WTC11 (cell line): ENCODE measurements at places on chromosomes 6 and 20. TPM values are rescaled to one million over a fixed set of nuclear protein-coding genes. Genes with fewer than 3 reads are reported as not detected.
A peak's percentile ranks its signal among the peaks of the same experiment; 100 is the strongest.

- no peaks in the 10 kb centered on the region for H3K4me1 ChIP-seq
- H3K27me3 ChIP-seq = no peaks in the 10 kb centered on the region
- H3K4me3 ChIP-seq = no peak overlapping the region
- no peak overlapping the region for H3K27ac ChIP-seq
- no peak for DNase-seq
Observed at GRCh38 chr20:4780245-4780644, 58.5 kb downstream of the PRND start.

The POU5F1 gene
- total RNA-seq = 2,735 to 3,160 TPM (median 3,135 TPM) in 3 replicates

DNA sequence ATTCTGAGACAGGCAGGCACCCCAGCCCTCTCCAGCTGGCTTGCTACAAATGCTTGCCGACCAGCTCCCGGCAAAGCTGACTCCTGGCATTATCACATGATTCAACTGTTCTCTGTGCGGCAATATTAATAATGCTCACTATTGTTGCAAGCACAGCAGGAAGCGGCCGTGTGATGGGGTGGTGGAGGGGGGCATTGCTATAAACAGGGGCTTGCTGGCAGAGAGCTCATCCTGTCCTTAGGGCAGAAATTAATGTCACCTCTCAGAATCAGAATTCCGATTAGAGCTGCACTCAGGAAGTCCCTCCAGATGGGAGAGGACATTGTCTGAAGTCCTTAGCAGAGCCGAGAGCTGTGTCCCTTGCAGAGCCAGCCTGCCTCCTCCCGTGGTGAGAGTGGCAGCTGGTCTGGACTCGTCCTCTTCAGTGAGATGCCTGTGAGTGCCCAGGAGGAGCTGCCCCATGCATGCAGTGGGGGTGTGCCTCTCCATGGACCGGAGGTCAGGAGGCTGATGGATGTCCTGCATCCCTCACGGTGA is 162.5 kb downstream of the CDH4 start:
- DNase-seq = no peak
- peaks cover 40% of the 10 kb centered on the region for H3K27me3 ChIP-seq
- H3K36me3 ChIP-seq = no peaks in the 10 kb centered on the region

GRCh38 chr6:102340311-102340710 is 946.8 kb downstream of the GRIK2 start:
- no peaks in the 10 kb centered on the region for H3K27me3 ChIP-seq
- H3K27ac ChIP-seq = no peak overlapping the region
- no peak for DNase-seq
- H3K4me3 ChIP-seq = no peak overlapping the region
- no peaks in the 10 kb centered on the region for H3K4me1 ChIP-seq
- no peaks in the 10 kb centered on the region for H3K36me3 ChIP-seq

GRCh38 chr6:142045380-142046278 is 87.1 kb upstream of the GJE1 start:
- no peaks in the 10 kb centered on the region for H3K36me3 ChIP-seq
- no peak overlapping the region for H3K27ac ChIP-seq
- no peak overlapping the region for H3K4me3 ChIP-seq

The FAM209B gene
- 0.64 to 1.7 TPM (median 0.68 TPM) in 3 replicates for total RNA-seq

- no peaks in the 10 kb centered on the region for H3K36me3 ChIP-seq
- peak overlapping the region; percentile 86 for H3K27ac ChIP-seq
- DNase-seq = peak; percentile 72
Observed at GRCh38 chr6:157982102-157982562, 469 bp downstream of the SYNJ2 start.

GRCh38 chr6:132166526-132167051 is 215.4 kb upstream of the CCN2 start:
- no peaks in the 10 kb centered on the region for H3K36me3 ChIP-seq
- no peak for DNase-seq
- peaks cover 21% of the 10 kb centered on the region for H3K27me3 ChIP-seq
- no peak overlapping the region for H3K27ac ChIP-seq

DNA sequence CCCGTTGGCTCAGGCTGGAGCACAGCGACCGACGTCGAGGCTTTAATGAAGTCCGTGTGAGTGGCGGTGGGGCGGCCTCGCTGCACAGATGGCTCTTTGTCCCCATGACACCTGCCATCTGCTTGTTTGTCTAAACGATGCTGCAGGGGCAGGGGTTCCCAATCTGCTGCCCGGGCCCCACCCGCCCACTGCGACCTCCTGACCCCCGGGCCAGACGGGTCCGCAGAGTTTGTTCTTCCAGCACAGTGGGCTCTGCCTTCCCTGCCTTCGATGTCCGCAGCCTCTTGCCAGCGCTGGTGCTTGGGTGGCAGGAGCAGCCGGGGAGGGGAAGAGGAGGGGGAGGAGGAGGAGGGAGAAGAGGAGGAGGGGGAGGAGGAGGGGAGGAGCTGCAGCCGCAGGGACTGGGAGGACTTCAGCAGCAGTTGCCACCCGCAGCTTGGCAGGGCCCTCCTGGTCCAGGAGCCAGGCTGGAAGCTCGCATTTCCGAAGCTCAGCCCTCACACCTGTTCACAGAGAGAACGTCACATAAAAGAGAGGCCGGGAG is 210.0 kb downstream of the DLL1 start:
- H3K27me3 ChIP-seq = no peaks in the 10 kb centered on the region; the same call in 1 of the 2 replicates
- no peaks in the 10 kb centered on the region for H3K4me1 ChIP-seq
- DNase-seq = no peak
- H3K4me3 ChIP-seq = no peak overlapping the region

The PGBD1 gene
- total RNA-seq = 6.8 to 7.5 TPM (median 6.9 TPM) in 3 replicates

DNA sequence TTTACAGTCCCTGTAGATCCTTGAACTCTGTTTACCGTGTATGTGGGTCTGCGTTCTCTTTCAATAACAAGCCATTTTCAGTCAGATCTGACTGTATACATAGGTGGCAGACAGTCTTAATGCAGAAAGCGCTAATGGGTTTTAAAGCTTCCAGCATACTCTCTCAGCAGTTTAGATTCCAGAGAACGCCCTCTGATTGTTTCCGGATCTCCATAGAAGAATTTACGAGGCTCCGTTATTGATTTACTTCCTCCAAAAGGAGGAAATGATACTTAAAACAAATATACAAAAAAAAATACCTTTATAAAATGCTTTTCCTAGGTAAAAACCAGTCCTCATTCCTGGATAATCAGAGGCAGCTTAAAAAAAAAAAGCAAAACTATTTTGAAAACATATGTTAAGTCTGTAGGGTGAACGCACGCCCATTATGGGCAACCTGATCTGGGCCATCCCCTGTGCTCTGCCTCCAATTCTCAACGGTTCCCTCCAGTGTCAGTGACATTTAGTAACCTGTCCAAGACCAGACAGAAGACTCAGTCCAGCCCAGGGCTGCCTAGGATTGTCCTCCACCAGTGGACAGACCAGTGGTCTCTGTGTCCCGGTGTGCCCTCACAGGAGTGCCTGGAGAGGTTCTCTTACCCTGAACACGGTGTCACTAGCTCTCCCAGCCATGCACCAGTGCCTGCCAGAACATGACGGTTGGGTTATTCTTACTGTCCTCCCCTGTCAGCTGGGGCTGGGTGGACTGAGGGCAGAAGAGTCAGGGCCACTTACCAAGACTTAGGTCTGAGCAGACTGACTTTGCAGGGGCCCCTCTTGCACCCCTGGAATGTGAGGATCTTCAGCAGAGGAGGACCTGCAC is 217.3 kb downstream of the ARID1B start:
- H3K36me3 ChIP-seq = no peaks in the 10 kb centered on the region
- DNase-seq = no peak
- peak overlapping the region; percentile 67 for H3K27ac ChIP-seq
- no peaks in the 10 kb centered on the region for H3K27me3 ChIP-seq
- peaks cover 54% of the 10 kb centered on the region for H3K4me1 ChIP-seq

GRCh38 chr20:41004531-41005360 is 23.9 kb upstream of the TOP1 start:
- DNase-seq = no peak
- H3K4me1 ChIP-seq = peaks cover 21% of the 10 kb centered on the region
- peaks cover 14% of the 10 kb centered on the region for H3K36me3 ChIP-seq
- no peak overlapping the region for H3K27ac ChIP-seq

- DNase-seq = no peak
- H3K4me1 ChIP-seq = peaks cover 23% of the 10 kb centered on the region
- no peak overlapping the region for H3K27ac ChIP-seq
- no peak overlapping the region for H3K4me3 ChIP-seq
Observed at GRCh38 chr6:160895562-160895961, 96.0 kb upstream of the MAP3K4 start.

DNA sequence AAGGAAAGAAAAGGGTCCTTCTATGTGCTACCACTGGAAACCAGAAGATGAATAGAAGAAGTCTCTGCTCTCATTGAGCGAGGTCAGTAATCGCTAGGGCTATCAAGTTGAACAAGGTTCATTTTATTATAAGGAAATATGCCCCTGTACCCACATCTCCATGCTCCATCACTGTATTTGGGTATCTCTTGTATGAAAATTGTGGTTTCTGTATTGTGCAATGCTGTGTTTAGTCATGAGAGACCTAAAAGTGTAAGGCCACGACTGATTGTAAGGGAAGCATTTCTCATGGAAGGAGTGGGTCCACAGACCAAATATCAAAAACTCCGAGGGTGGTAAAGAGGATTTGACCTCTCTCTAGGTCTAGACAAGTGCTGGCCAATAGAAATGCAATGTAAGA is 3.6 kb upstream of the HS3ST5 start:
- H3K4me3 ChIP-seq = no peak overlapping the region
- H3K4me1 ChIP-seq = peaks cover 22% of the 10 kb centered on the region
- H3K36me3 ChIP-seq = peaks cover 14% of the 10 kb centered on the region
- H3K27me3 ChIP-seq = no peaks in the 10 kb centered on the region
- no peak overlapping the region for H3K27ac ChIP-seq

GRCh38 chr6:161200610-161201370 is 73.1 kb downstream of the AGPAT4 start:
- H3K27ac ChIP-seq = peak overlapping the region; percentile 35; the same call in 1 of the 2 replicates
- no peaks in the 10 kb centered on the region for H3K27me3 ChIP-seq
- DNase-seq = no peak

The DHX16 gene
- total RNA-seq = 27.3 to 32.2 TPM (median 30.6 TPM) in 3 replicates

DNA sequence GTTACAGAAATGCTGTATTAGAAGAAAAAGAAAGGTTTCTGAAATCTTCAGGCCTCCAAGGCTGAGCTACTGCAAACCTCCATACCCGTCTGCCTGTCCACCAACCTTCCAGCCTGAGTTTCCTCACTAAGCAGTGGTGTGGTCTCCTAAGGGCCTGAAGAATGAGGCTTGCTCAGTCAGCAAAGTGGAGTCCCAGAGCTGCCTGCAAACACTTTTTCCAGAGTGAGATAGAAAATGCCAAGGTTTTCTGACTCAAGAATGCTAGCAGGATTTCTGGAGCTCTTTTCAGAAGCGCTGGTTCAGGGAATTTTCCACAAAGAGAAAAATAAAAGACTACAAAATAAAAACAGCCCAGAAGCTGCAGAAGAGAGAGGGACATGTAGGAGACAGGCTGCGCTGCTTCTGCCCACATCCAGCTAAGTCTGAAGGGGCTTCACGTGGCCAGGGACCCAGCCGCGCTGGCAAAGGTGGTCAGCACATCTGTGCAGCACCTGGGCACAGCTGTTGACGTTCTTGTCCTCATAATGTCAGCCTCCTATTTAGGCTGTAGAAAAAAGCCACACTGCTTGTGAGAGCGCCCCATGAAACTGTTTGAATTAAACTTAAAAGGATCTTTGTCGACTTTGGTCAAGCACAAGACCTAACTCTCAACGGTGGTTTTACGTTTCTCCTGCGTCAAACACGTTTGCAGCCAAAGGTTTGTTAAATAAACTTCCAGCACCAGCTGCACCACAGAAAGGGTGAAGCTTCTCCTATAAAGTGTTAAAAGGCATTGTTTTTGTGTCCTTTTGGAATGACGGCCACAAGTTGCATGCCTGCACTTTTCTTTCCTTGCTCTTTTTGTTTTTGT is 209.0 kb downstream of the THBS2 start:
- no peaks in the 10 kb centered on the region for H3K36me3 ChIP-seq
- H3K4me3 ChIP-seq = no peak overlapping the region
- H3K27ac ChIP-seq = no peak overlapping the region
- no peaks in the 10 kb centered on the region; the same call in 1 of the 2 replicates for H3K27me3 ChIP-seq
- no peaks in the 10 kb centered on the region for H3K4me1 ChIP-seq
- DNase-seq = no peak

- H3K27ac ChIP-seq = peak overlapping the region; percentile 58
- peak; percentile 23 for DNase-seq
- 0 out of 2 replicates have a peak, but pooled peaks cover 5% of the 10 kb centered on the region for H3K36me3 ChIP-seq
- peaks cover 2% of the 10 kb centered on the region for H3K27me3 ChIP-seq
- H3K4me3 ChIP-seq = no peak overlapping the region
- H3K4me1 ChIP-seq = peaks cover 29% of the 10 kb centered on the region
Observed at GRCh38 chr20:49775229-49775693, 37.4 kb upstream of the SLC9A8 start.

DNA sequence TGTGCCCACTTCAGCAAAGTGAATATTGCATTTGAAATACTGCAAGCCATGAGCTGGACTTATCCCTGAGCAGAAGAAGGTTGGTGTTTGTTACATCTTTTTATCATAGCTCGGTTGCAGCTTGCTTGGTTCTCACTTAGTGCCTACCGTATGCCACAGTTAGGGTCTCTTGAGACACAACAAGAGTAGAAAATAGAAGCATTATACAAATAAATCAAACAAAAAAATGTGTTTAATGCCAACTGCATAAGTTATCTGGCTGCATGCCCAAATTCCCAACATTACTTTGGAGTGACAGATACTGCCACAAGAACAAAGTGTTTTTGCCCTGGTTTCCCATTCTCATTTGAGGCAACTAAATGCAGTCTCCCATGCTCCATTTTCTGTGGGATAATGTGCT is 53.9 kb upstream of the LAMP5 start:
- peaks cover 27% of the 10 kb centered on the region for H3K36me3 ChIP-seq
- DNase-seq = no peak
- no peak overlapping the region for H3K27ac ChIP-seq
- no peak overlapping the region for H3K4me3 ChIP-seq
- H3K27me3 ChIP-seq = no peaks in the 10 kb centered on the region
- H3K4me1 ChIP-seq = no peaks in the 10 kb centered on the region

DNA sequence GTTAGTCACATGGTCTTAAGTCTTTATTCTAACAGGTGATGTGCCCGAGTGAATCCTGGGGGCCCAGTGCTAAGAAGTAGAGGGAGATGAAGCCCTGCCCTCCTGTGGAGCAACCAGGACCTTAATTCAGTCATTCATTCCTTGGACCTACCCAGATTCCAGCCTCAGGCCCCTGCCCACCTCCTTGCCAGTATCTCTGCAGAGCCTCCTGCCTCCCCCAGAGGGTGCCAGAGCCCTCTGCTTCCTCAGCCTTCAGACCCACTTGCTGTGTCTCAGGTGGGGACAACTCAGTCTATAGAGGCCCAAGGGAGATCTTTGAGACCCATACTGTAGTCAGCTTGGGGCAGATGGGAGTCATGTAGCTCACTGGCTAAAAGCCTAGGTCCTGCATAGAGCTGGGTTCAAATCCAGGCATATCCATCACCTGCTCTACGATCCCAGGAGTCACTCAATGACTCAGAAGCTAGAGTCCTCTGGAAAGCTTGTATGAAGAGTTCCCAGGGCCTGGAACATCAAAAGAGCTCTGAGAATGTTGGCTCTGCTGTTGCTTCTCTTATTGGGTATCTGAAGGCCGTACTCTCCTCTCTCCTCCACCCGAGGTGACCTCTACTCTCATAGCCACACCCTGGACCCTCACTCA is 3.9 kb upstream of the SIGLEC1 start:
- H3K27ac ChIP-seq = 0 out of 2 replicates have a peak overlapping the region, but pooled peaks have one; percentile 8
- H3K27me3 ChIP-seq = no peaks in the 10 kb centered on the region
- H3K36me3 ChIP-seq = no peaks in the 10 kb centered on the region
- H3K4me1 ChIP-seq = peaks cover 8% of the 10 kb centered on the region
- DNase-seq = peak; percentile 70
- no peak overlapping the region for H3K4me3 ChIP-seq

The HLA-DPA1 gene
- 4.4 to 5.4 TPM (median 4.9 TPM) in 3 replicates for total RNA-seq
